ENCODE measurements at places on chromosomes 1 and 21.

- no peak for DNase-seq
Observed at GRCh38 chr1:63601912-63602311, 8.7 kb downstream of the PGM1 start.

DNA sequence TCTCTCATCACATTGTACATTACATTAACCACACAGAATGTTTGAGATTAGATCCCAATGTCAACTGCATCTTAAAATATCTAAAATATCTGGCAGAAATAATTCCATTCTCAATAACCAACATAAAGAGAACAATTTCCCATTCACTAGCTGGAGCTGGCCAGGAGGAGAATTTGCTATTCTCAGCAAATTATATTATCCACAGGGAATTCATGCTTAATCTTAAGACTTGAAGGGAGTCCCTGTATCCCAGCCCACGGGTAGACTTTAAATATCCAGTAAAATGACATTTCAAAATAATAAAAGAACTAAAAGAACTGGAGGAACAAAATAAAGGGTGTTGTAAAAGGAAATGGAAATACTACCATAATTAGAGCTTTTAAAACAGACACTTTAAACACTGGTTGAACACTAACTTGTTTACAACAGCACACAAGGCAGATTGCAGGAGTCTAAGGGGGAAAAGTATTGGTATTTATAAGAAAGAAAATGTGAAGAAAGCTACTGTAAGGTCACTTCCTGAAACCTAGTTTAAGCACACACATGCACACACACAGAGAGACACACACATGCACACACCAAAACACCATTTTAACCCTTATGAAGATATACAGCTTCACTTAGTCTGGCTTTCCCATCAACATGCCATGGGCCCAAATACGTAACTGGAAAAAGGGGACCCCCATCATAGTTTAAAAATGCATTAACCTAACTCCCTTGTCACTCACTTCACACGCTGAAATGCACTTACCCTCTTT, 107.0 kb downstream of the PTPN14 start:
- DNase-seq, result no peak

- no peak for DNase-seq
Observed at GRCh38 chr1:36137776-36138175, 11.5 kb downstream of the TRAPPC3 start.

DNA sequence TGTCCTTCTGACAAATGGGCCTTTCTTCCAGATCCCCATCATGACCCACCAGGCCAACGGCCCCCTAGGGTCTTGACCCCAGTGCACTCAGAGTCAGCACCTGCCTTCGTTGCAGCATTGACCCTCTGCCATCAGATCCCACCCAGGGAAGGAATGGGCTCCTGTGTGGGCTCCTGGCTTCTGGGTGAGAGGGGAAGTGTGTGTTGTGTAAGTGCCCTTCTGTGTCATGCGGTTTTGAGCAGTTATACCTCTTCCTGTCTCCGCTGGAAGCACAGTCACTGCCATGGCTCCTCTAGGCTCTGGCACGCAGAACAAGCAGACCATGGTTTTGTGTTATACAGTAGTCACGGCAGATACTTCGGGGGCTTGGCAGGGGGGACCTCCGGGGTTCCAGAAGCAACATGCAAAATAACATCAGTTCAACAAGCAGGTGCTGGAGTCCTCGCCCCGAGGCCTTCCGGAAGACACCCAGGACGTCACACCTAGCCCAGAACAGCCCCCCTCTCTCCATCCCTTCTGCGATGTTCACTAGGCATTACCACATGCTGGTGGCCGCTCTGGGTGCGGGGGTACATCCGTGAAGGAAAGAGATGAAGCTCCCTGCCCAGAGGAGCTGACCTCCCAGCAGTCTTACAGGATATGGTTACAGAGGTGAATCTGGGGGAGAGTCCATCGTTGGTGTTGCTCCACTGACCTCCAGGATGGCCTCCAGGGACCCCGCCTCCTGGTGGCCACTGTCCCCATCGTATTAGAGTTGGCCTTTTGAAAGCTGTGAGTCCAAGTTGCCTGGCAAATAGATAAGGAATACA, 17.4 kb upstream of the KCNAB2 start:
- no peak for DNase-seq

GRCh38 chr21:15061747-15062605, 2.8 kb downstream of the NRIP1 start:
- DNase-seq, result no peak

DNA sequence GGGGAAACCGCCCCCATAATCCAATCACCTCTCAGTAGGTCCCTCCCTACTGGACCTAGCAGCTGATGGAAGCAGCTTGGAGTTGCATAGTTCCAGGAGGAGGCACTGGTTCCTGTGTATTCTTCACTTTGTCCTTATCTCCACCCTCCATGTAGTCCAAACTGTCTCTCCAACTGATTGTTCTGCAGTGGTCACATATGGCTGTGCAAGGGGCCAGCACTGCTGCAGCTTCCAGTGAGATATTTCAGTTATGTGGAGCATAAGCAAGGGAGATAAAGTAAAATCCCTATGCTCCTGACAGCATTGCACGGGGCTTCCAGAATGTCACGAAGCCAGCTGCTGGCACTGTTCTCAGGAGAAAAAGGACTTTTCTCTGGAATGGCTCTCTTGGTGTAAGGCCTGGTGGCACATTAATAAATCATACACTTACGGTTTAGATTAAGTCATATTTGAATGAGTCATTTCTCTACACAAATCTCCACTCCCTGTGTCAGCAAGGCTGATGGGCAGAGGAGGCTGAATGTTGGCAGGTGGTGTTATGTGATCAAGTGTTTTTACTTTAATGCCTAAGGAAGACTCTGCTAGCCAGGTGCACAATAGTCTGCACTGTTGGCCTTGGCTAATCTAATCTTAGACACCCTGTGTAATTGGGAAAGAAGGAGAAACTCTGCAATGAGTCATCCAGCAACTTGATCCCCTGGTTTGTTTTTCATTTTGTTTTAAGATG, 93.4 kb downstream of the KCNK1 start:
- DNase-seq, result no peak

GRCh38 chr1:171984262-171984661, 143.0 kb downstream of the DNM3 start:
- DNase-seq, result no peak

- DNase-seq, result no peak
Observed at GRCh38 chr1:2566101-2567045, 10.2 kb downstream of the TNFRSF14 start.

- DNase-seq, result no peak
Observed at GRCh38 chr1:223761411-223761810, 49.1 kb downstream of the CAPN2 start.

DNA sequence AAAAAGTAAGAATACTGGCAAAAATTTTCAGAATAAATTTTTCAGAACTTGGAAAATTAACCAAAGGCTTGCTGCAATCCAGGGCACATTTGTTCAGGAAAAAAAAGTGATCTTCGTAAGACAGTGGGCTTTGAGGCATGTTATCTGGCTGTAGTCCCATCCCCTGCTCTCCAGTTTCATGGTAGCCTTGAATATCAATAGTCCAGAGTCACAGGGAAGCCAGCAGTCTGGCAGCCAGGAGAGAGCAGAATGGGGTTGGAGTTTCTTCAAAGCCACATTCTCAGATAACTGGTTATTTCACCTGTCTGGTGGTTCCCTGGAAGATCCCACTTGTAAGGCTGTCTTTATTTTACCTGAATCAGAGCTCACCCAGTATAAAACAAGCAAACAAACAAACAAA, 669.3 kb downstream of the MATN1 start:
- no peak for DNase-seq

DNA sequence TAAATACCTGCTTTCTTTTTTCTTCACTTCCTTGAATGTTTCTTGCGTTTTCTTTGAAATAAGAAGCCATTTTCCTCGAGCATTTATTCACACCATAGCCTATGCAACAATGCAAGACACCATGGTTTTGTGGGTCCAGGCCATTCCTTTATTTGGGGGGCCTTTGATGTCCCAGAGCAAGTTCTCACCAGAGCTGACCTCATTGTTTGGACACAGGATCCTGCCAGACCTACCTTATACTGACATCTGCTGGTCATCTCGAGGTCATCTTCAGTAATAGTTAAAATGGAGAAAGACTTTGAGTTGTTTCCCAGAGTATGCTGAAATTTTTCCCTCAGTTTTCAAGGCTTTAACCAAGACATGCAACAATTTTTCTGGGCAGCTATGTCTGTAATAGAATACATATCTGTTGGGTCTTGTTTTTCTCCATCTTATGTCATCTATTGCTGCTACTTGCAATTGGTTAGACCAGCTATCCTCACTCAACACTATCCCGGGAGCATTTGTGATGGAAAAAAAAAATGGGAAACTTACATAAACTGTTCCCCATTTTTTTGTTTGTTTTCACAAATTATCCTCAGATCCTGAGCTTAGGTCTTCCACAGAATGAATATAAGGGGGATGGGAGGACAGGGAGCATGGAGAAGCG, 34.0 kb upstream of the BACE2 start:
- no peak for DNase-seq

DNA sequence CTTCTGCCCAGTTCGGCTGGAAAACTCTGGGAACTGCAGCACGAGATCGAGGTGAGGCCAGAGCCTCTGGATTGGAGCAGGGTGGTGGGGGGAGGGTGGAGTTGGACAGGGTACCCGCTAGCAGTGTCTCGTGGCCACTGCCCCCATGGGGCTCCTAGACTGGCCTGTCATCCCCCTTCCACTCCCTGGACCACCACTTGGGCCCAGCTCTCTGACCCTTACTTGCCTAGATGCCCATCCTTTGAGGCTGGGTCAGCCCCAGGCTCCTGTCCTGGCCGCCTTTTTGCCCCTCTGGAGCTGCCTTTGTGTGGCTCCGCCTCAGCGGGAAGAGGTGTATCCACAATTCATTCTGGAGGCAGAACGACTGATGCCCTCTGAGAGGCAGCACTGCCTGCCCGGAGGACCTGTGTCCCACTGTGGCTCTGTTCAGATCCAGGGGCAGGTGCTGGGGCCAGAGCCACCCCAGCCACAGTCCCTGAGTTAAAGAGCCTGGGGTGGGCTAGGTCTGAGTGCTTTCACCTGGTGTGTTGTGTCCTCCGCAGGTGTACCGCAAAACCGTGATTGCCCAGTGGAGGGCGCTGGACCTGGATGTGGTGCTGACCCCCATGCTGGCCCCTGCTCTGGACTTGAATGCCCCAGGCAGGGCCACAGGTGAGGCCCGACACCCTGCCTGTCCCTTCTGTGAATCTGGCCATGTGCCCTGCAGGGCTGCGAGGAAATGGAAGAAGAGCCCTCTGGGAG, 17.7 kb downstream of the FAAH start:
- DNase-seq, result no peak

DNA sequence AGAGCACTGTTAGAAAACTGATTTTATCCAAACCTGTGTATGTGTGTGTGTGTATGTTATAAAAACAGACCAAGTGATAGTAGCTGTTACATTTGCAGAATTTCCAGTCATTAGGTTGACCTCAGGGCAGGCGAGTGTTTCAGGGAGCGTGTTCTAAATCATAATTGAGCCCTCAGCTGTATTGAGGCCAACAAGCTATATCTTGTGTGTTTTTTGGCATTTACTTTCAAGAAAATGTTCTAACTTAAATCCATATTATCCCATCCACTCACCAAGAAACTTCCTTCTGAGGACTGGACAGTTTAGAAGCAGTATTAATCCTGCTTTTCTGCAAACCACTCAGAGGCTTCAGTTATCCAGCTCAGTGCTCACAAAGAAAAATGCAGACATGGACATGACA, 12.0 kb downstream of the DDAH1 start:
- no peak for DNase-seq

- DNase-seq, result no peak
Observed at GRCh38 chr1:96660051-96660450, 61.5 kb upstream of the PTBP2 start.

GRCh38 chr21:37711836-37712568, 204.3 kb downstream of the KCNJ6 start:
- DNase-seq, result peak; percentile 21

DNA sequence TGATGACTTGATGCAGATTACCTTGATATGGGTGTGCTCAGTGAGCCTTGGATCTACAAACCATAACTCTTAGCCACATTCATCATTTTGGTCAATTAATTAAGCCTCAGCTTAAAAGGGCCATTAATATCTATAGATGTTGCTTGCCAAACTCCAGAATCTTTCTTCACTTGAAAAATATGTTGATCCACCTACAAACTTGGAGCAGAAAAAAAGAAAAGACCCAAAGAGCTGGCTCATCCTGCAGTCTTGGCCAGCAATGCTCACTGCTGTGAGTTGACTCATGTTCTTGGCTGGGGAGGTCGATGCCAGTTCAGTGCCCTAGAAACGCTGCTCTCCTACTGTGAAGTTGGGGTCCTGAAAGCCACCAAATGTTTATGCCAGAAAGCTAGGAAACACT, 75.4 kb downstream of the DPT start:
- no peak for DNase-seq

DNA sequence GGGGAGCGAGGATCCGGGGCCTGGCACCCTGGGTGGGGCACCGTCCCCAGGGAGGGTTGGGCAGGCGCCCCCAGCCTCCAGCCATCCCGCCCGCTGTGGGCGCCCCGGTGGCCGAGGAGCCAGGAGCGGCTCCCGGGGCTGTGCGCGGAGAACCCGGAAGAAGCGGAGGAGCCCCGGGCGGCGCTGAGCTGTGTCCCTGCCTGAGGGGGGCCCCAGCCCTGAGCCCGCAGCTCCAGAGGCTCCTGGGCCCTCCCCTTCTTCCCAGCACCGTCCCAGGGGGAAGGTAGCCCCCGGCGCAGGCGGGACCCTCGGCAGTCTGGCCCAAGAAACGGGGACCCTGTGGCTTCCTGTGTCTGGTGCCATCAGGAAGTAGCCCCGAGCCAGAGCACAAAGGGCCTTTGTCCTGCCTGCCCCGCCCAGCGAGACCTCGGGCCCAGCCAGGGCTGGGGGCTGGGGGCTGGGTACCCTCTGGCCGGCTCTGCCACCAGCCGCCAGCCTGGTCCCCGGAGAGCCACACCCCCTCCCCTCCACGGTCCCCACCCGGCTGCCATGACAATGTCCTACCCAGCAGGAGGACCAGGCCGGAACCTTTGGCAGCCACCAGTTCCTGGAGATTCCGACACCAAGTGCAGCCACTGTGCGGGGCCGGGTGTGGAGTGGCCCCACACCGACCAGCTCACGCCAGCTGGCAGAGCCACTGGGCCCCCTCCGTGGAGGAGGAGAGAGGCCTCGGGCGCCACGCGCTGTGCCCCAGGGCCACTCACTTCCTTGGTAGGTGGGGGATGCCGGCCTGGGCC, 15.6 kb upstream of the TTLL10 start:
- DNase-seq, result peak; percentile 14

- DNase-seq, result no peak
Observed at GRCh38 chr1:225578251-225578977, 74.5 kb downstream of the ENAH start.

- DNase-seq, result no peak
Observed at GRCh38 chr21:36205962-36206361, 49.3 kb downstream of the DOP1B start.

GRCh38 chr1:160342526-160342925, 524 bp downstream of the COPA start:
- no peak for DNase-seq

DNA sequence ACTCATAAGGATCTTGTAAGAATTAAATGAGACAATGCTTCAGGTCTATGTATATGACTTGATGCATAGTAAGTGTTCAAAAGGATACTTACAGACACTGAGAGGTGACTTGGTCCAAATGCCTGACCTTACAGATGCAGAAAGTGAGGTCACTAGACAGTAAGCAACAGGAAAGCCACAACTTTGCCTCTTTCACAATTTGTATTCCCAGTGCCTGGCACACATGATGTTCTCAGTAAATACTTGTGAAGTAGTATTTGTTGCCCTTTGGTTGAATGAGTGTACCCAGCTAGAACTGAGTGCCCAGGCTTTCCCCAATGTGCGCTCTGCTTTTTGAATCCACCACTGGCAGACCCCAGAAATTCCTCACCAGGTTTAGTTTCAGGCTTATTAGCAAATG, 105.1 kb downstream of the BEND5 start:
- no peak for DNase-seq
